Retinal pigment epithelial cell (primary cell): ENCODE measurements at places on chromosomes 6 and 20.
A peak's percentile ranks its signal among the peaks of the same experiment; 100 is the strongest.

DNA sequence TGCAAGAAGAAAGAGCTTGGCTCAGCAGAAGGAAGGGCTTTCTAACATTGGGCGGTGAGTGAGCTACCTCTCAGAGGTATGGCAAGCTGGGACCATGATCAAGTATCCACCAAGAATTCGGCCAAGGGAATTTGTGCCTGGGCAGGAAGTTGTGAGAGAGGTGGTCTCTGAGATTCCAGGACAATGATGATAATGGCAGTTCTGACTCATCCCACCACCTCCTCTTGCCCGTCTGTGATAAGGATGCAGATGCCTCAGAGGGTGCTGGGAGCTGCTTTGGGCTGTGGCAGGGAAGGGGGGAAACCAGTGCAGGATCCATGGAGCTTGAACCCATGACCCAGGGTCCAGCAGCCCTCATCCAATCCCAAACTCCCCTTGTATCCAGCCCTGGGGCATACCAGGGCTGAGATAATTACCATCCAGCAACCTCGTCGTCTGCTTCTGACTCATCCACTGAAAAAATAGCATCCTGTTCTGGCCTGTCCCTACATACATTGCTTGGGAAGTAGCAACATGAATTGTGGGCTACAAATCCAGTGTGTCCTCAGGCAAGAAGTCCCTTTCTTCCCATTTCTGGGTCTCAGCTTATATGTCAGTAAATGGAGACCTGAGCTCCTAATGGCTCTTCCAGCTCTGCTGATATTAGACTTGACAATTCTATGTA, 5.9 kb downstream of the TGM6 start:
- DNase-seq, result no peak

GRCh38 chr6:157185986-157186385, 137.3 kb downstream of the TMEM242 start:
- DNase-seq, result no peak

DNA sequence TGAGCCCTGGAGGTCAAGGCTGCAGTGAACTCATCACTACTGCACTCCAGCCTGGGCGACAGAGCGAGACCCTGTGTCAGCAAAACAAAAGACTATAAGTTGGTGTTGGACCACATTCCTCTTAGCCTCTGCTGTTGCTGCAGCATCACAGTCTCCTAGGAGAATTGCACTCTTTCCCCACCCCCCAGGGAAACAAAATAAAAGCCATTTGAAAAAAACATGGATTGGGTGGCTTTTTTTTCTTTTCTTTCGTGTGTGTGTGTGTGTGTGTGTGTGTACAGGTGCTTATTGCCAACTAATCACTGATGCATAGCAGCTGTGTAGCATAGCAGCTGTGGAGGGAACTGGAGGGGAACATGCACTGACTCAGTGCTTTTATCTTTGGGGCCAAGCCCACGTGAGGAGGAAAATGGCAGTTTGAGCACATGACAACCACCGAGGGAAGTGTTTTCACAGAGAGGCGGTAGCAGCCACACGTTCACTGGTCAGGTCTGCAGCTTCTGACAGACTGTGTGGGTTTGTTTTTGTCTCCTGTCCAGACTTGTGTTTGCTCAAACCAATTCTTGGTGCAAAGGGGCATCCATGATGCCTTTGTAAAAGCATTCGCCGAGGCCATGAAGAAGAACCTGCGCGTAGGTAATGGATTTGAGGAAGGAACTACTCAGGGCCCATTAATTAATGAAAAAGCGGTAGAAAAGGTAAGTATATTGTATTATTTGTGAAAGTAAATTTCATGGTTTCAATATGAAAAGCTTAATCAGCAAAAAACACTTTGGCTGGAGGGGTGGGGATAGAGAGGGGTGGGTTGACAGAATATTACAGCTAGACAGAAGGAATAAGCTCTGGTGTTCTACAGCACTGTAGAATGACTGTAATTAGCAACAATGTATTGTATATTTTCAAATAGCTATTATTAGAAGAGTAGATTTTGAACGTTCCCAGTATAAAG, 27.7 kb downstream of the ALDH5A1 start:
- DNase-seq, result no peak

DNA sequence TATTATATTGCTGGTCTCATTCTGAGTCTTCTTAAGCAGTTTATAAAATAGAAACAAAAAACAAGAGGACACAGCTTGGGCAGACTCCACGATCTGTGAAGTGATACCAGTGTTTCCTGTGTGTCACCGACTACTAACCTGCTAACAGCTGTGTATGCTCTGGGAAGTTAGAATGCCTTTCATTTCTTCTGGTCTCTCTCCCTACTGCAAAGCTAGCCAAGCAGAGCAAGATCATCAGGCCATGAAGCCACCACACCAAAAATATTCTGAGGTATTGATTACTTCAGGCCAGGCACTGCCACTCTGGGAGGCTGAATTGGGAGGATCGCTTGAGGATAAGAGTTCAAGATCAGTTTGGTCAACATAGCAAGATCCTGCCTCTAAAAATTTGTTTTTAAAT, 46.9 kb upstream of the SMIM29 start:
- DNase-seq, result no peak

- DNase-seq, result no peak
Observed at GRCh38 chr6:169830876-169831275, 79.5 kb downstream of the ERMARD start.

GRCh38 chr6:117441824-117442264, 16.1 kb upstream of the ROS1 start:
- DNase-seq, result no peak

GRCh38 chr20:55031971-55032370, 556.6 kb downstream of the DOK5 start:
- no peak for DNase-seq

- DNase-seq, result no peak
Observed at GRCh38 chr20:23363257-23363649, 1.3 kb downstream of the GZF1 start.

DNA sequence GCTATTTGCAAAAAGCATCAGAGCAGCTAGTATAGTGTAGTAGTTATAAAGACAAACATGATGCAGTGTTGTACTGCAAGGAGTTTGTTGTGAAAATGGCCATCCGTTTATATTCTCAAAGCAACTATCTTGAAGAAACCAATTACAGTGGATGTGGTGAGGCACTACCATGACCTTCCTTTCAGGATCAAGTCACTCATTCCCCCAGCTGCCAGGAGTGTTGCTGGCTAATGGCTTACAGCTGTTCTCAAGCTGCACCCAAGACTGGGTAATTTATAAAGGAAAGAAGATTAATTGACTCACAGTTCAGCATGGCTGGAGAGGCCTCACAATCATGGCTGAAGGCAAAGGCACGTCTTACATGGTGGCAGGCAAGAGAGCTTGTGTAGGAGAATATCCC, 29.0 kb downstream of the ADGRF4 start:
- no peak for DNase-seq

- DNase-seq, result no peak
Observed at GRCh38 chr6:44779130-44779826, 391.8 kb downstream of the CDC5L start.

GRCh38 chr6:67345946-67346345, 1289.1 kb upstream of the ADGRB3 start:
- no peak for DNase-seq

GRCh38 chr6:26327450-26328264, 37.3 kb upstream of the BTN3A2 start:
- DNase-seq, result no peak

DNA sequence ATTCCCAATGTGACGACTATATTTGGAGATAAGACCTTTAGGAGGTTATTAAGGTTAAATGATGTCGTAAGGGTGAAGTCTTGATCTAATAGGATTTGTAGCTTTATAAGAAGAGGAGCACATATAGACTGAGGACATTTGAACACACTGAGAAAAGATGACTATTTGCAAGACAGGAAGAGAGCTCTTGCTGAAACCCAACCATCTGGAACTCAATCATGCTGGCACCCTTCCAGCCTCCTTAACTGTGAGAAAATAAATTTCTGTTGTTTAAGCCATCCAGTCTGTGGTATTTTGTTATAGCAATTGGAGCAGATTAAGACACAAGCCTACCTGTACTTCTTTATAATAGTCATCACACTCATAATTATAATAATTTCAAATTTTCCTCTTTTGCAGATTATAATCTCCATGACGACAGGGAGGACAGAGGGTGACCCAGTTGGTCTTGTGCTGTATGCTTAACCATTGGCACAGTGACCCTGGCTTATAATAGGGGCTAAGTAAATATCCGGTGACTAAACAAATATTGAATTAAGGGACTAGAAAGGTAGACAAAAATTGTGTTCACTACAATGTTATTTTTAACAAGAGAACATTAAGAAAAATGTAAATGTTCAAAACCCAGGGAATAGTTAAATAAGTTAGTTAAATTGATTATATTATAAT, 206.4 kb upstream of the HDDC2 start:
- DNase-seq, result peak; percentile 27

DNA sequence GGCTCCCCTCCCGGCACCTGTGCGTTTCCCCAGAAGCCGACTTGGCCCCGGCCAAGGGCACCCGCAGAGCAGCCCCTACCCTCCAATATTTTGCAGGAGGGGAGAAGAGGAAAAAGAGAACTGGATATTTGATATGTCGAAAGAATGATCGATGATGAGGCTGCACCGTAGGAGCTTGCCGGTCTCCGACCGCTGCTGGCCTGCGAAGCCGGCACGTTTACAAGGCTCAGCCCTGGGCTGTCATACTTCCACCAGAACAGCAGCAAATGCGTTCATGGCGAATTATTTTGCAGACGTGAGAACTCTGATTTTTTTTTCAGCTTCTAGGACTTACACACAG, 296.7 kb downstream of the TFAP2C start:
- no peak for DNase-seq

DNA sequence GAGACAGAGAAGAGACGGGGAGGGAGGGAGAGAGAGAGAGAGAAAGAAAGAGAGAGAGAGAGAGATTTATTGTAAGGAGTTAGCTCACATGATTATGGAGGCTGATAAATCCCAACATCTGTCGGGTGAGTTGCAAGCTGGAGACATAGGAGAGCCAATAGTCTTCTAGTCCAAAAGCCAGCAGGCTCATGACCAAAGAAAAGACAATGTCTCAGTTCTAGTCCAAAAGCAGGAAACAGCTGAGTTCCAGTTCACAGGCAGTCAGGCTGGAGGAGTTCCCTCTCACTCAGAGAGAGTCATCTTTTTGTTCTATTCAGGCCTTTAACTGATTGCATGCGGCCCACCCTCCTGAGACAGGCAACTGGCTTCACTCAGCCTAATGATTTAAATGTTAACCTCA, 416.6 kb downstream of the PREX1 start:
- DNase-seq, result no peak

DNA sequence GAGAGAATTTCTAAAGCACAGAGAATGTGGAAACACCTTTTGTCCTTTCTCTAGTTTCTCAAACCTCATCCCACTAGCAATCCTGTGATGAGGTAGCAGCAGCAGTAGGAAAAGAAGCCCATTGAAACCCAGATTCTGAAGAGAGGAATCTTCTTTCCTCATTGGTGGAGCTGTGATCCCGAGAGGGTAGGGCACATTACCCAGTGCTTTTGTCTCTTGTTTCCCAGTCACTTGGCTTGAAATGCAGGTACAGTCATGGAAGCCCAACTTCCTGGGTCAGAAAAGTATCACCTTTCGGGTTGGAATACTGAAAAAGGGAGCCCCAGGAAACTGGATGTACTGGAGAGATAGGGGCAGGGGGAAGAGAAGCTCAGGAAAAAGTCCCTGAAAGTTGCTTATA, 417.4 kb downstream of the TBC1D32 start:
- no peak for DNase-seq

DNA sequence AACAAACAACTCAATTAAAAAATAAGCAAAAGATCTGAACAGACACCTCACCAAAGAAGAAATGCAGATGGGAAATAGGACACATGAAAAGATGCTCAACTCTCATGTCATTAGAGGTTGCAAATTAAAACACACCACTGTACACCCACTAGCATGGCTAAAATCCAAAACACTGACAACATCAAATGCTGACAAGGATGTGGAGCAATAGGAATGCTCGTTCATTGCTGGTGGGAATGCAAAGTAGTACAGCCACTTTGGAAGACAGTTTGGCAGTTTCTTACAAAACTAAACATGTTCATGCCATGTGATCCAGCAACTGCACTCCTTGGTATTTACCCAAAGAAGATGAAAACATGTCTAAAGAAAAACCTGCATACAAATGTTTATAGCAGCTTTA, 47.2 kb downstream of the CDK19 start:
- no peak for DNase-seq

- DNase-seq, result no peak
Observed at GRCh38 chr6:43913375-43914271, 143.6 kb downstream of the VEGFA start.

DNA sequence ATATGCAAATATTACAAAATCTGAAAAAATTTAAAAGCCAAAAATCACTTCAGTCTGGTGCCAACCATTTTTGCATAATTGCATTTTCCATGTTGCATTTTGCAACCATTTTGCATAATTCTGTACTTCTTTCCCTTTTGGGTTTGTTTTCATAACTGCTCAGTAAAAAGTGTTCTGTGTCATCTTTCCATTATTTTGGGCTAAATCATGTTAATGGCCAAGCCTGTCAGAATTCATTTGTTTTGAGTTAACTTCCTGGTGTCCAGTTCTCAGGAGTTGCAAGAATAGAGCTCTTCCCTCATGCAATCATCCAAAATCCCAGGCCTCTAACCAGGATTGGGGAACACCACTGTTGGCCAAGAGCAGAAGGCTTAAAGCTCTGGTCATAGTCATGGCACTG, 133.6 kb downstream of the MTHFD1L start:
- no peak for DNase-seq

- DNase-seq, result no peak
Observed at GRCh38 chr20:63016514-63017075, 9.8 kb upstream of the BHLHE23 start.

DNA sequence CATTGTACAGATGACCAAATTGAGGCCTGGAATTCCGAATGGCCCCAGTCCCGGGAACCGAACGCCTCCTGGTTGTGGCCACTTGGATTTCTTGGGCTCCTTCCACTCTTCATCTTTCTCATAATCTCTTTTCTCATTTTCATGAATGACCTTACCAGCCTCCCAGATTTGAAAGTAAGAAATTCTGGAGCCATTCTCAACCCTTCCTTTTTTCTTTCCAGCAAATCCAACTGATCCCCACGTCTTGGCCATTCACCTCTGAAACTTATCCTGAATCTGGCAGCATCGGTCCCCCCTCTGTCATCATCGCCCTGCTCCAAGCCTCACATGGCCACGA, 5.9 kb upstream of the SLC12A5 start:
- no peak for DNase-seq

DNA sequence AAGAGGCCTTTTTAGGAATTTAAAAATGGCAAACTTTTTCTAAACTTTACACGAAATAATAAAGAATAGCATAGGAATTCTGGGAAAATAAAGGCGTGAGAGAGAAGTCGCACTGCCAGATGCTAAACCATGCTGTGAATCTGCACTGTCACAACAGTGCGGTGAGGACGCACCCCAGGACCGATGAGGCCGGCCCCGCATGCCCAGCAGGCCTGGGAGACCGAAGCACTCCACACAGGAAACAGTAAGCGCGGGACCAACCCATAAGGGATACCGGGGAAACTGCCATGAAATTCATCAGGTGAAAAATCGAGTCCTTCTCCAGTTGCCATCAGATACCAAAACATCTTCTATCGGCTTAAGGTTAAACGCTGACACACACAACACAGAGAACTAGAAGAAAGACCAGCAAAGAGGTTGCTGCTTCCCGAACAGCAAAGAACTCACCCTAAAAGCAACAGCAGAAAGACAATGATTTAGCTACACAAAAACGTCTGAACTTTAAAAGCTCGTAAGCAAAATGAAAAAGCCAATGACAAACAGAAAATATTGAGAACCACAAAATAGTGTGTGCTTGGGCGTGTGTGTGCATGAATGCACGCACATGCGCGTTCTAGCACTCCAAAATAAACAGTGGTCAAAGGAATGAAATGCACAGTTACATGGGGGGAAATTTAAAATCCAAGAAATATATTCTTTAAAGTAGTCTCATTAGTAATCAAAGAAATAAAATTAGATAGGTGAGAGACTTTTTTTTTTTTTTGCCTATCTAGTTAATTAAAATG, 15.4 kb downstream of the RAMACL start:
- no peak for DNase-seq
